ENCODE measurements at places on chromosomes 2 and 18.

DNA sequence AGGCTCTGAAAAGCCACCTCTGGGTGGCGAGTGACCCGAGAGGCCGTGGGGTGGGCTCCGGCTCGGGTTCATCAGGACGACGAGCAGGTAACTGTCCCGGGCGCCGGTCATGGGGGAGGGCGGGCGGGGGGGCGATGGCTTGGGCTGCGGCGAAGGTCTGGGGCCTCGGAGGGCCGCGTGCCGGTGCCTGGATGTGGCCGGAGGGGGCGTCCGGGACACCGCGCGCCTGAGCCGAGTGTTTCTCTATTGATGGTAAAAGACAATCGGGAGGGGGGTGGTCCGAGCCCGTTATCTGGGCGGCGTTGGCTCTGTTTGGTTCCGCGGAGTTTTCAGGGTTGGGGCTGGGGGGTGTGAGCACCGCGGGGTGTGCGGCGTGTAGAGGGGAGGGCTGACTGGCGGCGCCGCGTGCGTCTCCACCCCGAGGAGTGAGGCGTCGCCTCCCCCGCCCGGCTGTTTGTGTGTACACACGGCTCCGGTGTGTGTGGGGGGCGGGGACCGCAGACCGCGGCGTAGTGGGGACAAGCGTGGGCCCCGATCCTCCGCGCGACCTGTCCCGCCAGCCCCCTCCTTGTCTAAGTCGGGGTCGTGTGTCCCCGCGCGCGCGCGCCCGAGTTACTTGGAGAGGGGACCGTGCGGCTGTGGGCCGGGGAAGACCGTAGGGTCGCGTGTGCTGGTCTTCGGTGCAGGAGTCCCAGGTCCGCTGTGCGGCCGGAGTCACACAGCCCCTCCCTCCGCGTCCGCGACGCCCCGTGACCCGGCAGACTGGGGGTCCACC, 1.6 kb downstream of the CTIF start:
- no peak for DNase-seq

- peak; percentile 60 for DNase-seq
Measured at GRCh38 chr2:45315861-45316260, 295.2 kb downstream of the SRBD1 start.

DNA sequence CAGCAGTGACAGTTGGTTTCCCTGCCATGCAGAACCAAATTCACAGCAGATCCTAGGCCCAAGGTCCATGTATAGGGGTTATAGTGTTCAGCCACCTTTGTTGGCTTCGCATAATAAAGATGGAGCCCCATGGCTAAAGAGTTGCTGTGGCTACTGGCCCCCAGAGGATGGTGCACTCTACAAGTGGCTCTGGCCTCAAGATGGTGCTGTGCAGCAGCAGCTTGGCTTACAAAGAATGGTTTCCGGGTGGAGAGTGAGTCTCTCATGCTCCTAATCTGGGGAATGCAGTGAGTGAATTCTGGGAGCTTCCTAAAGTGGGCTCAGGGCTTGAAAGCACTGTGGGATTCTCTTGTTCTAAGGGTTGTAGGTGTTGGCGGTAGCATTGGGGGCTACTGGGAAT, 1199.7 kb downstream of the CNTNAP5 start:
- no peak for DNase-seq

- DNase-seq: no peak
Measured at GRCh38 chr2:222989431-222989830, 62.6 kb upstream of the KCNE4 start.

- no peak for DNase-seq
Measured at GRCh38 chr2:102235491-102235890, 48.7 kb downstream of the IL1RL2 start.

GRCh38 chr2:10331702-10332401, 29.1 kb downstream of the HPCAL1 start:
- no peak for DNase-seq

- no peak for DNase-seq
Measured at GRCh38 chr2:27724905-27725701, 46.4 kb upstream of the MRPL33 start.

DNA sequence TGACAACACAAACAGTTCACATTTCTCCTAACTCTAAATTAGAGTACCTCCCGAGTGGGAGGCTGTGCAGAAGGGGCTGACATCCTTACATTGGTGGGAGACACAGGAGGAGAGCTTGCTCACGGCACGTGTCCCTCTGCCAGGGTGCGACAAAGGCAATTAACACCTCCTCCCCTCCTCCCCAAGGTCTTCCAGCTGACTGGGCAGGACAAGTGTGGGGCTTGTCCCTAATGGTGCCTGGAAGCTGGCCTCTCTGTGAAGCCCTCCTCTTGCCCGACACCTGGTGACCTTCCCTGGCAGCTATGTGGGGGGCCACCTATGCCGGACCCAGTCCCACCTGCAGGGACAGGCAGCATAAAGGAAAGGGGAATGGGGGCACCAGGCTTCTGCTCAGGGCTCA, 57.0 kb downstream of the FAM168B start:
- DNase-seq: no peak

DNA sequence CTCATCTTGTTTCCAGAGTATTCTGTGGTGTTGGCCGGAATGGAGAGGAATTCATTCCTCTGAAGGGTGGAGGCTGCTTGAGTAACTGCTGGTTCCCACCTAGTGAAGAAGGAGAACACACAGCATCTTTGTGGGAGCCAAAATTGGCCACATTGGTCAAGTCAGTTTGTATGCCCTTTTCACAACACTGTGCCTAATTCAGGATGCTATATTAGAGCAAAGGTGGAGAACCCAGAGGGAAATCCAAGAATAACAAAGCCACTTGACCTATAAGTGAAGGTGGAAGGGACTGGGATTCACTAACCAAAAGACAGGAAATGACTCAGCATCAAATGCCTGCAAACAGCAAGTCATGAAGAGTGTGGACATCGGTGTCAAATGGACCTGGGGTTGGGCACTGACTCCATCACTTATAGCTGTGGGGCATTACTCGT, 27.3 kb upstream of the MLPH start:
- no peak for DNase-seq

DNA sequence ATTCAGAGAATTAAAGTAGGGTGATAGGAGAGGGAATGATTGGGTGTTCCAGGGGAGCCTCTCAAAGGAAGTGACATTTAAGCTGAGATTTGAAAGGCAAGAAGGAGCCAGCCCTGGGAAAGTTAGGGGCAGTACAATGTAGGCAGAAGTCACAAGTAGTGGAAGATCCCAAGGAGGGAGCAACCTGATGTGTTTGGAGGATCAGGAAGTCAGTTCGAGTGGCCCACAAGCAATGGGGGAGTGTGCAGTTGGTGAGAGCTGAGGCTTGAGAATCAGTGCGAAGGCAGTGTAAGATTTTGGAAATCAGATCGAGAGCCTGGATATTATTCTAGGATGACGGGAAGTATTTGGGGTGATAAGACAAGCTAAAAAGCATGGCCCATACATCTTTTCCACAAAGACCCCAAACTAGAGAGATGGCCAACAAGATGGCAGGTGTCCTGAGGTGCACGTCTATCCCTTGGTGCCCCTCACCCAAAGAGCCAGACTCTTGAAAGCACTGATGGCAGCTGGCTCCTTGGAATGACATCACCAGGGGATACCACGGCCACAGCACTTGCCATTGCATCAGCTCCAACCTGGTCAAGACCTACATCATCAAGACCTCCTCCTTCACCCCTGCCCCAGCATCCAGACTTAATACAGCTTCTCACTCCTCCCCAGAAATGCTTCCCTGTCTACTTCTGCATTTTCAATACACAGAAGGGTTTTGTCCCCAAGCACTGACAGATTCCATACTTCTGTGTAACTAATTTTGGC, 127.3 kb downstream of the BCL2 start:
- no peak for DNase-seq

- no peak for DNase-seq
Measured at GRCh38 chr2:237125967-237126366, 40.3 kb downstream of the COPS8 start.

DNA sequence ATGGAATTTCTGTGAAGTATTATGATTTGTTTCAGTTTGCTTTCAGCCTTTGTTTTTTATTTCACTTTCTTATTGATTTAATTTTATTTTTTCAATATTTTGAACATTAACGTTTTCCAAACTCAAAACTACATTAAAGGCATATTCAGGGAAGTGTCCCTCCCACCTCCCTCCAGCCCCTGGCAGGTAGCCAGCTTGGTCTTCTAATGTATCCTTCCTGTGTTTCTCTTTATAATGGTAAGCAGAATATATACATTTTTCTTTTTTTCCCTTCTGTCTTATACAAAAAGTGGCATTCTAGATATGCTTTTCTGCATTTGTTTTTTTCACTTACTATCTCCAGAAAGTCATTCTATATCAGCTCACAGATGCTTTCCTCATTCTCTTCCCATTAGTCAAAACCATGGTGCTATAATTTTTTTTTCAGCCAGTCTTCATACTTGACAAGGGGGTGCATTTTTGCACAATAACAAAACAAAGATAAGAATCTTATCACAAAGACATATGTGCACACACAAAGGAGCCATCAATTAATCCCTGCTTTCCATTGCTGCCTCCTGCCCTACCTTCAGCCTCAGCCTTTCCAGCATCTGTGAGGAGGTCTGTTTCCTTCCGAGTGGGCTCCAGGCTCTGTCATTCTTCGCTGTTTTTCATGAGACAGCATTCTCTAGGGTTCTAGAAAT, 33.7 kb upstream of the TMEM177 start:
- no peak for DNase-seq

DNA sequence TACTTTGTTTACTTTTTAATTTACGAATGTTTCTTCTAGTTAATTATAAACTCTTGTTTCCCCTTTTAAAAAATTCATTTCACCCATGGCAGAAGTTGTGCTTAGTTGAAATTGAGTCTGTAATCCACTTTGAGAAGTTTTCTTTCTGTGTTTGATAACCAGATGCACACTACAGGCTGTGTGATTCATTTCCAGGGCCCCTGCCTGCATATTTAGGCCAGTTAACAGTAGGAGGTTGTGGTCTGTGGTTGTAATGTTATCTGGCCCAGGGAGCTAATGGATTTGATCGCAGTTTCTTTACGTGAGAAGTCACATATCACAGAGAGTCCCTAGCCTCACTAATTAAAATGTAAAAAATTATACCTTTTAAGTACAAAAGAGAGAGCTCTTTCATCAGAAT, 3.3 kb downstream of the CDH7 start:
- DNase-seq: no peak

GRCh38 chr2:58387701-58388100, 146.6 kb upstream of the FANCL start:
- no peak for DNase-seq

- no peak for DNase-seq
Measured at GRCh38 chr2:147549054-147549453, 295.8 kb upstream of the ACVR2A start.

DNA sequence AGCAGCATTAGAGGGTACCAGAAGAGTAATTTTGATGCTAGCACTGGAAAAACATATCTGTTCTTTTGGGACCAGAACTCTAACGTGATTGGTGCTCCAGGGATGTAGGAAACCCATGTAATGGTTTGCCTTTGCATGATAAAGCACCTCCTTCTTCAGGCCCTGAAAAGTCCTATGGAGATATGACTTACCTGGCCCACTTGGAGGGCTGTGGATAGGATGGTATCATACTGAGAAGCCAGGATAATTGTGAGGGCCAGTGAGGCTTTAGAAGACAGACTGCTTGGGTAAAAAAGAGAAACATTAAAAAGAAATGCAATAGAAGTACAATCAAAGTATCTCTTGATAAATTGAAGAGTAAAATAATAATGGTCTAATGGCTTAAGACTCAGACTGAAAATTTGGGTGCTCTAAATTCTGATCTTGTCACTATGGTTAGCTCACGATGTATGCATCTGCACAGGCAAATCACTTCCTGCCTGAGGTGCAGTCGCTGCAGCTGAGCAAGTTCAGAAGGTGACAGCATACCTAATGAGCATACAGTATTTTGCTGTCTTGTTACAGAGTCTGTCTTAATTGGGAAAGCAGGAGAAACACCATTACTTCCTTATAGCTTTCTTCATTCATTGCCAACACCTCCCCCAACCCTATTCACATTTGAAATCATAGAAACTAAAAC, 371.5 kb downstream of the NUP35 start:
- no peak for DNase-seq

DNA sequence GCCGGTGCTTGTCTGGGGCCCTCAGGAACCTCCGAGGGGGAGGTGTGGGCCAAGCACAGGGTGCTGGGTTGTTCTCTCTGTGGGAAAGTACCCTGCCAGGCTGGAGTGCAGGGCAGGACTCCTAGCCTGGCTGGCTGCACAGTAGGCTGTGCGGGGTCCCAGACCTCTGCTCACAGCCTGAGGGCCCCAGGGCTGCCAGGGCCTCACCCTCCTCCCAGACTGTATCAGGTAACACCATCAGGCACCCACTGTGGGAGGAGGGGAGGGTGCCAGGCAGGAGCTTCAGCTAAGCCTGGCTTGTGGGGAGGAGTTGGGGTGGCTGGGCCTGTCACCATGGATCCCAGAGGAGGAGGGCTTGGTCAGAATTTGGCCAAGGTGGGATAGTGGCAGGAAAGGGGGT, 211.9 kb upstream of the SMAD2 start:
- no peak for DNase-seq

DNA sequence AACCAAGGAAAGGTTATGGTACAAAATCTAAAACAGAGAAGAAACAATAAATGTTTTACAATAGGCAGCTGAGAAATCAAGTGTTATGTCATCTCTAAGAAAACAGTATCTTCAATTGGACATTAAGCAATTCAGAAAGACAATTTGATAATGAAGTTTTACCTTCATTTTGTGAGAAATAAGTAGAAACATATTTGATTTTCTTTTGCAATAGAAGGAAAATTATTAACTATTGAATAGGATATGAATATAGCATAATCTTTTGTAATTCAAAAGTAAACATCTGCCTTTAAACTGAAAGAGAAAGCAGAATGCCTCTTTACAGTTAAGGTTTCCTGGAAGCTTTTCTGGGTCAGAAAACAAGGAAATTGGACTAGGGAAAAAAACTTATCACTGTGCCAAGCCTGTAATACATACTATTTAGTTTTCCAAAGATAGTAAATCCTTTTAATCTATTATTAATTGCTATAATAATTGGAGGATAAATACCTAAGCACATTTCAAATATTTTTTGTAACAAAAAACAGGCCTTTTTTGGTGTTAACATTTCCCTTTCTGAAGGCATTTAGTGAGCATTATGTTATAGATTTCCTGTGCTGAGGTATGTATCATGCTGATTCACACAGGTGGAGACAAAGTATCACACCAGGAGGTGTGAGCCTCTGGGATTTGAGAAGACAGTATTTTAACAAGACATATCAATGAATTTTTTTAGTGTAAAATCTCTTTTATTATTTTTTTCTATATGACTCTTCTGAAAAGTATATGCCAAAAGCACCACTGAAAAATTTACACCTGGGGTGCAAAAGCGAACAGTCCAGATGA, 947.0 kb upstream of the CDH2 start:
- DNase-seq: no peak

GRCh38 chr2:2873450-2873811, 504.2 kb downstream of the EIPR1 start:
- no peak for DNase-seq

DNA sequence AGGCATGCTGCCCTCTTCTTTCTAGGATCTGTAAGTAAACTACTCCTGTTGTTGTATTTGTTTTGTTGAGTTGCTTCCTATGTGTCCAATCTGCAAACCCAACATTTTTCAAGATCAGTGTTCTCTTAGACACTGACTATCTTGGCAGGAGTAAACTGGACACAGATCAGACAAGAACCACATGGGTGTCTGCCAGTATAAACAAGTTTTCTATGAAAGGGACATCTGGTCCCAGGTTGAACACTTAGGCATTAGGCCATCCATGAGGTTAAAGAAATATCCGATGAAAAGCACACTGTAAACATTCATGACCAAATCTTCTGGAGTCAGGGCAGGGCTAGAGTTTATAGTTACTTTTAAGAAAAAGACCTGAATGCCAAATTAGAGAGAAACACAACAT, 441.8 kb downstream of the NYAP2 start:
- DNase-seq: no peak
